HCT116 (cell line): ENCODE measurements at places on chromosomes 4 and X.

DNA sequence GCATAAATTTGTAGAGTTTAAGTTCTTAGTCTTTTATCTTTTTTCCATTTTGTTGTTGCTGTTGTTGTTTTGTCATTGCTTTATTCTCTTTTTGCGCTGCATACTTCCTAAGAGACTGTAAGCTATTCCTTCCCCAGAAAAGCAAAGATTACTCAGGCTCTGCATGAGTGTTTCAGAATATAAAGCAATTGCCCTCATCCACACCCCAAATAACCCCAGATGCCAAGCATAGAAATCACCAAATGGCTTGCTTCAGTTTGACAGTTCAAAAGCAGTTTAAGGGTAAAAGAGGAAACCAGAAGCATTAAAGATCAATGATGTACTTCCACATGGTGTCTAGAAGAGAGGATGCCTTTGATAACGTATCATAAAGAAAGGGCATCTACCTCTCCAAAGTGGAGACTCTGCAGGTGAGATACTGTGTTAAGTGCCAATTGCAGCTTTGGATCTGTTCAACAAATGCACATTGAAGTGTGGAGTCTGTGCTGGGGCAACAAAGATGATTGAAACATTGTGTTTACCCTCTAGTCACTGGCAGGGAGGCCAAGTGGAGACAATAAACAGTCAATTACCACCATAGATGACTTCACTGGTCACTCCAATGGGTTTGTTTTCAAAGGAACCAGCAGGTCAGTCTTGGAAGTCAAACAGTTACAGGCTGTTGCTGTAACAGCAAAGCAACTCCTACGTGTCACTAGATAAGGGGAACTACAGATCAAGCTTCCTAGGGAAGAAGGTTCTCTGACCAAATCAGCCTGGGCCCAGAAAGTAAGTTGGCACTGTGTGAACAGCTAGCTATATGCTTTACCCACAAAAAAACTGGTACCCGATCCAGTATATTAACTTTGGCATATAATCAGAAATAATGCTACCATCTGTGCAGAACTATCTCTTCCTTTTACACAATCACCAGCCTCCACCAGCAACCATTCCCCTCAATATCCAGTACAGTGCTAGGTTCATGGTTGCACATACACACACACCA is 40.6 kb upstream of the IL21 start:
- no peak for DNase-seq

DNA sequence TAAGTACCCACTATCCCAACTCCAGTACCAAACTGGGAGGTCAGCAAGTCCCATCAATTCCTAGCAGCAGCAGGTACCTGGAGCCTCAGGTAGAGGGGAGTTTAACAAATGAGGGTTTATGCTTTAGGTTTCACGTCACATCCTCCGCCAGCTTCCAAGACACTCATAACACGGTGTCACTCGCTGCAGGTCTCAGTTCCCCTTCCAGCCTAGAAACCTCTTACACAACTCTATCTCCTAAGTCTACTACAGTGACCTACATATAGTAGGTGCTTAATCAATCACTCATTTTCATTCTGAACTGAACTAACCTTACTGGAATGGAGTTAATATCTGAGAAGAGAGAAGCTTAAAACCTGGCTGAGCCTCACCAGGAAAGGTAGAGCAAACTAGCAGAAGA is 96.0 kb downstream of the EFHC2 start:
- DNase-seq = no peak

DNA sequence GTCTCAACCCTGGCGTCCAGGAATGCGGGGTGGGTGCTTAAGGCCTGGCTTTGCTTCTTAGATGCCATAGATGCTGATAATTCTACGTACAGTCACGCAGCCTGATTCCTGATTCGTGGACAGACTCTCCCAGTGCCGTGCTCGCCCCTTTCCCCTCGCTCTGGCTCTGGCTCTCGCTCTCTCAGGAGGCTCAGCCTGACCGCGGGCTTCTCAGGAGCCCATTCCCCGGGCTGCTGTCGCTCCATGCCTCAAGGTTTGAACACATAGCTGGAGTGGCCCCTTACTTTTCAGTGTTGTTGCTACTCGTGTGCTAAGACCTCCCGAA is 59.2 kb upstream of the ZC4H2 start:
- no peak for DNase-seq

GRCh38 chrX:70479922-70480659 is 35.5 kb downstream of the DLG3 start:
- DNase-seq = no peak

DNA sequence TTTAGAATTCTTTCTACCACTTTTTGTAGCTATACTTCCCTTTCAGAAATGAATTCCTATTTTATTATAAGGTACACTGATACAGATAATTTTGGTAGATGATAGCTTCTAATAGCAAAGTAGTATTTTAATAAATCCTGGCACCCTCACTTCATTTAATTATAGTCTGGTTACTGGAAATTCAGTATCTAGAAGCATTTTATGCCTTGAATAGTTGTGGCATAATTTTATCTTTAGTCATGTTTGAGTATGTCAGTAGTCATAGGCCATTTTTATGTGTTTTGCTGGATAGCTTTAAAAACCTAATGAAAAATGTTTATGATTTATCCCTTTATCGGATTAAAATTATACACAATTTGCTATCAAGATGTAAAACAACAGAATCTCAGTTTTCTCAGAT is 92.3 kb downstream of the DIAPH2 start:
- no peak for DNase-seq

DNA sequence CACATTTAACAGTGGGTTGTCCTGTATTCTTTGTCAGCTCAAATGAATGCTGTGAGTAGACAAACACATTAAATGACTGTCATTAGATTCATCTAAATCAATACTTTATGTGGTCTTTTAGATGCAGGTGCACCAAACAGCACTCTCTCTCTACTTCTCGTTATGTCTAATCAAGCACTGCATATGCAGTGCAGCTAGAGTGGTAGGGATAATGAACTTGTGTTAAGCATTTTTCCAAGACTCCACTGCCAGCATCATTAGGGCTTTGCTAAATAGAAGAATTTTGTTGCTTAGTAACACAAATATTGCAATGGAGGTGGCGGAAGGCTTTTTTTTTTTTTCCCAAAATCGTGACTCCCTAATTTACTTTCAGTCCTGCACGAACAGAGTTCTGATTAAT is 447.0 kb upstream of the GALNT7 start:
- no peak for DNase-seq

DNA sequence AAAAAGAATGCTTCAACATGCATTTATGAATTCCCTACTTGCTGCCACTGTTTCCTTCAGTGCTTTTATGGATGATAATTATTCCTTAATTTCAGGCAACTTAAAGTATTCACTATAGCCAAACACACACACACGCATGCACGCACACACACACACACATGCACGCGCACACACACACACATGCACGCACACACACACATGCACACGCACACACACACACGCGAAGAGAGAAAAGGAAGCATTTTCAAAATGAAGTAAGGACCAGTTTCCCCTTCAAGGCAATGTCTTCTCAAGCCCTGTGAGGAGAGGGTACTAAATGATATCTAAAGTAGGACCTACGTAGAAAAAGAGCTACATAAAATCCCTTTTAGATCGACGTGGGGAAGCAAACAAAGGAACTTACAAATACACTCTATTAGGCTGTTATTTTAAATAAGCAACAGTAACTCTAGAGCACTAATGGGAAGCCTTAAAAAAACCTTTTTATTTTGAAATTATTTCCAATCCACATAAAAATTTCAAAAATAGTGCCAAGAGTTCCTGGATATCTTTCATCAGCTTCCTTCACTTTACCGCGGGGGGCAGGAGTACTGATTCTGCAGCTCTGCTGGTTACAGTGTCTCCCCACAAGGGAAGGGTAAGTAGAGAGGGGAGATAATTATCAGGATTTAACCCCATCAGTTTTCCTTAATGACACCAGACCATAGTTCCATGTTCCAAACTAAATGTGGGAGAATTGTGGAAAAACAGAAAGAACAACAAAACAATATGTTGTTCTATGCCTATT is 13.7 kb downstream of the IRF2 start:
- DNase-seq = no peak

GRCh38 chr4:132646186-132646585 is 502.9 kb upstream of the PCDH10 start:
- DNase-seq = no peak

GRCh38 chr4:112378858-112379257 is 81.7 kb downstream of the ALPK1 start:
- no peak for DNase-seq

DNA sequence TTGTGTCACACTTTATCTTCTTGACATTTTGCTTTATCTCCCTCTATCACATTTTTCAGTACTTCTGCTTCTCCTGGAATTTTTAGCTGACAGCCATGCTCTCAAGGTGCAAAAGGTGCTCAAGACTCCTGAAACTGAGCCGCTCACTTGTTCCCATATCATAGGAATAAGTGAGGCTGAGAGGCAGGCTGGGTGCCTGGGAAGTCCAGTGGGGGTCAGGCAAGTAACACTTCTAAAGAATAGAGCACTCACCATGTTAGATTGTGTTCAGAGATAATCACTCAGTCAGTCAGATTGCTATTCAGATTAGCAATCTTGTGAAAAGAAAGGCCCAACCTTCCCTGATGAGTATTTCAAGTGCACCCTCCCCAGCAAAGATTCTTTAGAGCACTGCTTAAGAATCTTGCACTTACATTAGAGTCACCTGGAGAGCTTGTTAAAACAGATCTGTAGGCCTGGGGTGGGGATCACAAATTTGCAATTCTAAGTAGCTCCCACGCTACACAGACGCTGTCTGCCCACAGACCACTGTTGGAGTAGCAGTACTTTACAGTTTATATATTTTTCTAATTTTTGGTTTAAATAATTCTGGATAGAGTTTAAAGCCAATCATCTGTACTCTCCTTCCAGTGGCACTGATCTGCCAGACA is 23.1 kb upstream of the LRAT start:
- DNase-seq = no peak

DNA sequence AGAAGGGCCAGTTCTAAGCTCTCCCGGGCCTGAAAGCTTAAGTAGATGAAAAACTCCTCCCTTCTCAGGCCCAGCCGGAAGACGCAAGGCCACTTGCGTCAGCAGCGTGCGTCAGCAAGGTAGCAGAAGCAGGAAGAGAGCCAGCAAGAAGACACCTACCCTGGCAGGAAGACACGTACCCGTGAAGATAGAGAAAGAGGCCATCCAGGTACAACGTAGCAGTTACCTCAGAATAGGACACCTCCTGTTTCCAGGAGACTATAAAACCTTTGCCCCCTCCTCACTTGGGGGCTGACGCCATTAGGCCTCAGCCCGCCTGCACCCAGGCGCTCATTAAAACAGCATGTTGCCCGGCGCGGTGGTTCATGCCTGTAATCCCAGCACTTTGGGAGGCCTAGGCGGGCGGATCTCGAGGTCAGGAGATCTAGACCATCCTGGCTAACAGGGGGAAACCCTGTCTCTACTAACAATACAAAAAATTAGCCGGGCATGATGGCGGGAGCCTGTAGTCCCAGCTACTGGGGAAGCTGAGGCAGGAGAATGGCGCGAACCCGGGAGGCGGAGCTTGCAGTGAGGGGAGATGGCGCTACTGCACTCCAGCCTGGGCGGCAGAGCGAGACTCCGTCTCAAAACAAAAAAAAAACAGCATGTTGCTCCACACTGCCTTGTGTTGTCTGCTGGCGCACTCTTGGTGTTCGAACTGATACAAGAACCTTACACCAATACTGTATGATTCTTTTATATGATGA is 242.7 kb upstream of the NWD2 start:
- peak; percentile 44 for DNase-seq

DNA sequence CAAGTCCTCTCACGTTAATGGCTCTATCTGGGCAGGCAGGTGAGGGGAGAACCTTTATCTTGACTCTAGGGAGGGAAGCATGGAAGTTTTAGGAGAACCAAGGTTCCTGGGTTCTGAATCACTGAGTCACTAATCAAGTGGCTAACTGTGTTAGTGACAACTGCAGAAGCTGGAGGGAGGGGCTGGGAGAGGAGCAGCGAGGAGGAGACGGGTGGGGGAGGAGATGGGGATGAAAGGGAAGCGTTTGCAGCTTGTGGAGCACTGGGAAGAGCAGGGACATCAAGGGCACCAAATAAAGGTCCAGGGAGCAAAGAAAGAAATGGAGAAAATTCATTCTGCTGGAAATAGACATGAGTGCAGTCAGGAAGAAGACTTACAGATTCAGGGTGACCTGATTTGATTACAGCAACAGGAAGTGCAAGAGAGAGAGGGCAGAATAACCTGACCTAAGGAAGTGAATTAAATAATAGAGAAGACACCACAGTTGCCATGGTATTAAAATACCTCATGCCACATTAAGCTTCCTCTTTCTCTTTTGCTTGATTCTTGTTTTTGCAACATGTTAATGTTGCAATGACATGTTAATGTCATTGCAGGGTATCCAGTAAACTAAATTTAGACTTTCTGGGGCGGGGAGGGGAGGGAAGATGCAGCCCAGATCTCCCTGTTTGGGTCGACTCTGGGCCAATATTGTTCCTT is 4.5 kb upstream of the SETD7 start:
- no peak for DNase-seq

DNA sequence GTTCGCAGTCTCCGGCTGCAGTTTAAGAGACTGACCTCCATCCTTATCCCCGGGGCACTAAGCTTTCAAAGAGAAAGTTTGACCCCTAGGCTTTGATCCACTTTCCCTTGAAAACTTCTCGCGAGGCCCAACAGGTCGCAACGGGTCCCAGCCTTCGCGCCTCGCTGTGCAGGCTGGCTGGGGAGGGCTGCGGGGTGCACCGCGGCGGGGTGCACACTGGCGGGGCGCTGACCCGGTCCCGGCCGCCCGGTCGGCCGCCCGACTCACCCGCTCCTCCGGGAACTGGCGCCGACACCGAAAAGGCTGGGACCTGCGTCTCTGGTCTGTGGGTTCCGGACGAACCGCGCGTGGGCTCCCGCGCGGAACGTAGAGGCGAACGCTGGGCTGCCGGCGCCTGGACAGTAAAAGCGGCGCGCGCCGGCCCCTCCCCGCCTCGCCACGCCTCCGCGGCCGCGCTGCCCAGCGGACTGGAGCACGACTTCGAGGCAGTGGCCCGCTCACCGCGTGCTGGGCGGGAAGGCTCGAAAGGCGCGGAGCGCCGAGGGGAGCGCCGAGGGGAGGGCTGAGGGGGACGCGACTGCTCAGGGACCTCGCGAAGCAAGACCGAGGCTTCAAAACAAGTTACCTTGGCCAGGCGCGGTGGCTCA is at the start of gene TAF7L:
TSS of gene TAF7L (minus strand) at position 378 of the 647 bp plus-strand sequence. CDS start 3,791 bp downstream, outside the sequence.
- DNase-seq = no peak

DNA sequence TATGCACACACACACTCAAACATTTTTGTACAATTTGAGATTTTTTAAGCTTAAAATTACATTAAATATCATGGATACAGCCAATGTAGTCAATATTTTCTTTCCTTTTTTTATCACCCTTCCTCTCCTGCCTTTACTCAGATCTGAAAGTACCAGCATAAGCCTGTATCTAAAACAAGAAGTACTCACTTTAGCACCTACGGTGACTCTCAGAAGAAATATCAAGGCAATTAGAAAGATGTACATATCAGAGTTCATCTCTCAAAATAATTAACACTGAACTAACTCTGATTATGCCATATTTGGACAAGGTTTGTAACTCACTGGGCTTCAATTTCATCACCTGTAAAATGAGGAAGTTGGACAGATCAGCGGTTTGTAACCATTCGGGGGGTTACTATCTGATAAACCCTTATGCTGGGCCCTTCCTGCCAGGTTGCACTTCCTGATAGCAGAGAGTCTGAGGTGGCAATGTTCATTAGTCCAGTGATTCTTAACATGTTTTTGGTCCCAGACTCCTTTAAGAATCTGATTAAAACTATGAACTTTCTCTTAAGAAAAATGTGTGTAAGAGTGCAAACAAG is 5.7 kb upstream of the GPR174 start:
- no peak for DNase-seq

- peak; percentile 22 for DNase-seq
These were observed 816.4 kb upstream of the FRG1 start for GRCh38 chr4:189124149-189124758.

GRCh38 chr4:101074326-101074725 is 273.0 kb downstream of the PPP3CA start:
- no peak for DNase-seq
